ENCODE measurements at places on chromosomes 11 and 22. TPM values are rescaled to one million over a fixed set of nuclear protein-coding genes. Genes with fewer than 3 reads are reported as not detected.

GRCh38 chr11:111403051-111403726, 24.1 kb upstream of the POU2AF1 start:
- no peak for DNase-seq

AP2A2 gene
- total RNA-seq, result 63.6 TPM

GRCh38 chr11:69918938-69919650, 99.9 kb upstream of the FGF3 start:
- no peak for DNase-seq

DNA sequence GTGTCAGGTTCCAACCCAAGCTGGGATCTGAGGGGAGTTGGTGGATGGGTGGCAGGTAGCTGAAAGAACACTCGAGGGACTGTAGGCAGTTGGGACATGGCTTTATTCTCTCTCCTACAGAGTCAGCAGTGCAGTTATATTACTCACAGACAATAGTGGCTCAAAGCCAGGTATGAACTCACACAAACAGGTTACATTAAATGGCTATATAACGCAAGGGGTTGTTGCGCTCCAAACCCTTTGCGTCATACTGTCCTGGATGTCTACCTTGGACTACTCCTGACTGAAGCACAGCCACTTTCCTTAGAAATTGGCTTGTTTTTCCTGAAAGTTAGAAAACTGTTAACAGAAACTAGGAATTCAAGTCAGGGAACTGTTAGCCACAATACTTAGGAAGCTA, 66.4 kb upstream of the OR4B1 start:
- DNase-seq, result no peak

- no peak for DNase-seq
Measured at GRCh38 chr11:21894492-21894891, 298.4 kb upstream of the ANO5 start.

KCNJ11 gene
- 6.5 TPM for total RNA-seq
